ENCODE measurements at places on chromosomes 5 and 9.

GRCh38 chr9:87556821-87557220 lies 59.2 kb downstream of the DAPK1 start:
- DNase-seq = no peak

GRCh38 chr9:37836386-37836785 lies 35.8 kb downstream of the DCAF10 start:
- DNase-seq = no peak

DNA sequence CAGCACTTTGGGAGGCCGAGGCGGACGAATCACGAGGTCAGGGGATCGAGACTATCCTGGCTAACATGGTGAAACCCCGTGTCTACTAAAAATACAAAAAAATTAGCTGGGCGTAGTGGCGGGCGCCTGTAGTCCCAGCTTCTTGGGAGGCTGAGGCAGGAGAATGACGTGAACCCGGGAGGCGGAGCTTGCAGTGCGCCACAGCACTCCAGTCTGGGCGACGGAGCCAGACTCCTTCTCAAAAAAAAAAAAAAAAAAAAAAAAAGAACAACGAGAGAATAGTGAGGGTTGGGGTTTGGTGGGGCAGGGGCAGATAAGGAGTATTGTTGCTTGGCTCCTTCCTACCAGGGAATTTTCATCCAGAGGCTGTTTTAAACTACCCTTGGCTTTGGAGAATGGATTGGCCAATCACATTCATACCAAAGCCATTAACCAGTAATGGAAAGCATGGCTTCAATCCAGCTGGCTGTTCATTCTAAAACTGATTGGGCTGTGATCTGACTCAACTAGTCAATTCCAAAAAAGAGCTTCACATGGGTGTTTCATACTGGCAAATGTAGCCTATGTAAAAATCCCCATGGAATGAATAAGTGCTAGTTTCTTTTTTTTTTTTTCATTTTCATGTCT lies 64.4 kb downstream of the PLCXD3 start:
- no peak for DNase-seq

DNA sequence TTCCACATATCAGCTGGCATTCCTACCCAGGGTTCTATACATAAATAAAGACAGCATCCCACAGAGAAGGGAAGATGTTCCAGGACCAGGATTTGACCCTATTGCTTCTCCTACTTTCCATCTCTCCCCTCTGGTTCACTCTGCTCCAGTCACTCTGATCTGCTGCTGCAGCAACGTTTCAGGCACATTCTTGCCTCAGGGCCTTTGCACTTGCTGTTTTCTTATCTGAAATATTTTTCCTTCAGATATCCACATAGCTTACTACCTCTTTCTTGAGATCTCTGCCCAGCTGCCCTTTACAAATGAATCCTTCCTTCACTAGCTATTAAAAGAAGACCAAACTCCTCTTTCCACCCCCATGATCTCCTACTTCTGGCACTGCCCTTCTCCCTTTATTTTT lies 204.5 kb downstream of the SPOCK1 start:
- DNase-seq = no peak

GRCh38 chr5:149549461-149550267 lies 1.6 kb downstream of the CSNK1A1 start:
- DNase-seq = peak; percentile 23

All from stimulated activated CD4-positive, alpha-beta T cell treated with anti-CD3 and anti-CD28 coated beads, Interleukin-4, amount 100 ng/mL, for 1 hour (primary cell).